ENCODE measurements at places on chromosomes 7 and 10.
A peak's percentile ranks its signal among the peaks of the same experiment; 100 is the strongest.

GRCh38 chr7:121366852-121367431 lies 29.2 kb downstream of the FAM3C start:
- peak; percentile 41 for DNase-seq

- no peak for DNase-seq
Observed at GRCh38 chr10:87761892-87762291, 56.1 kb downstream of the ATAD1 start.

- no peak for DNase-seq
Observed at GRCh38 chr7:760006-760405, 32.9 kb upstream of the PRKAR1B start.

DNA sequence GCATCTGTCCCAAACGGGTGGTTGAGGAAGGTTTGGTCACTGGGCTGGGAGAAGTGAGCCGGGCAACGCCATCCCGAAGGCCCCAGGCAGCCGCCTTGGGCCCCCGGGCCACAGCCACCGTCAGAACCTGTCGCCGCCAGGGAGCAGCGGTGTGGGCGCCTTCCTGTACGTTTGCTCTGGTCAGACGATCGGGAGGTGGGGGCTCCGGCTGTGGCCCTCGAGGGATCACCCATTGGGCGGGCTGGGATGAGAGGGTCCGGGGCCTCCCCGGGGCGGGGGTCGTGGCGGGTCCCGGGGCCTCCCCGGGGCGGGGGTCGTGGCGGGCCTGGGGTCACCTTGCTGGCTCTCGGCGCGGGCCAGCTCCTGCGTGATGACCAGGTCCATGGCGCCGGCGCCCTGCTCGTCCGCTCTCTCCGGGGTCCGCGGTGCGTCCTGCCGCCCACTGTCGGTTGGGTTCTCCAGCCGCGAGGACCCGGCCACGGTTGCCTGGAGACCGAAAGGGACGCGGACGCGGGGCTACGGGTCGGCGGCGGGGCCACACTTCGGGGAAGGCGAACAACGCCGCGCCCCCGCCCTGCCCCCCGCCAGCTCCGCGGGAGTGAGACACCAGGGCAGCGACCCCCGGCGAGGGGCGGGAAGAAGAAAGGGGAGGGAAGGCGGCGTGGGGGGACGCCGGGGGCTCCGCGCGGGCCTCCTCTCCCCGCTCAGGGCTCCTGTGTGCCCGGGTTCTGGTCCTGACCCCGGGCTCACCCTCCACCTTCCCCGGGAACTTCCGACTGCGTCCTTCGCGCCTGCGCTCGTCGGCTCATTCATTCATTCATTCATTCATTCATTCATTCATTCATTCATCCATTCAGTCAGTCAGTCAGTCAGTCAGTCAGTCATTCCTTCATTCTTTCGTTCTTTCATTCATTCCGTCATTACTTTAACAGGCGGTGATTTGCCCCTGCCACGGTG lies at the start of gene CFAP46:
CFAP46 (minus strand) TSS at position 470 of the 957 bp plus-strand sequence; CDS start at position 384, 86 bp downstream.
- peak; percentile 21 for DNase-seq

GRCh38 chr10:79926037-79926436 lies 22.9 kb downstream of the SFTPD start:
- no peak for DNase-seq

DNA sequence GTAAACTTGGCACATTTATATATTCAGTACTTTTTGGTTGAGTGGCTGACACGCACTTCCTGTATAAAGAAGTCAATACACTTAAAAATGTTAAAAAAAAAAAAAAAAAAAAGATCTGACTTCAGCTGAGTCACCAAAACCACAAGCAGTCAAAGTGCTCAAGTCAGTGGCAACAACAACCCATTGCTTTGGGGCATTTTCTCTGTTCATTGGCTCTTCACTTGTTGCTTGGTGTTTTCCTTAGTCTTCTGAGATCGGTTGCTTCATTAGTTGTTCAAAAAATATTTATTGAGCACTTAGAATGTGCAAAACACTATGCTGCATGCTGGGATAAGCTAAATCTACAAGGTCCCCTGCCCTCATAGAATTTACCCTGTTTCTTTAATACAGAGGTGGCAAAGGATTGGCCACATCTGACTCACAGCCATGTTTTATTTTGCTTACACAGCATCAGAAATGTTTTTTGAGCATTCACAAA lies 63.7 kb downstream of the ZNRF2 start:
- no peak for DNase-seq

DNA sequence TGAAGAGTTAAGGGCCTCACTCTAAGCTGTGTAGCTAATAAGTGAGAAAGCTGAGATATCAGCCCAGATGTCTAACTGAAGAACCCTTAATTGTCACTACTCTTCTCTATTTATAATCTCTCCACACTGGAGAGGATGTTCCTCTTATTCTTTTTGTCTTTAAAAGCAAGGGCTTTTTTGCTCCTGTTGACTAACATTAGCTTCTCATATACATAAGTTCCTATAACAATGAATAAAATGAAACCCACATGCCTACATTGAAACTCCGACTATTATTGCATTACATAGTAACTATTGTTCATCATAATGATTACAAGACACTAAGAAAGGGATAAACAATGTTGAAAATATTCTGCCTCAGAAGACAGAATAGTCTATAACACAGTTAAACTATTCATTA lies 67.1 kb downstream of the GNAT3 start:
- no peak for DNase-seq

DNA sequence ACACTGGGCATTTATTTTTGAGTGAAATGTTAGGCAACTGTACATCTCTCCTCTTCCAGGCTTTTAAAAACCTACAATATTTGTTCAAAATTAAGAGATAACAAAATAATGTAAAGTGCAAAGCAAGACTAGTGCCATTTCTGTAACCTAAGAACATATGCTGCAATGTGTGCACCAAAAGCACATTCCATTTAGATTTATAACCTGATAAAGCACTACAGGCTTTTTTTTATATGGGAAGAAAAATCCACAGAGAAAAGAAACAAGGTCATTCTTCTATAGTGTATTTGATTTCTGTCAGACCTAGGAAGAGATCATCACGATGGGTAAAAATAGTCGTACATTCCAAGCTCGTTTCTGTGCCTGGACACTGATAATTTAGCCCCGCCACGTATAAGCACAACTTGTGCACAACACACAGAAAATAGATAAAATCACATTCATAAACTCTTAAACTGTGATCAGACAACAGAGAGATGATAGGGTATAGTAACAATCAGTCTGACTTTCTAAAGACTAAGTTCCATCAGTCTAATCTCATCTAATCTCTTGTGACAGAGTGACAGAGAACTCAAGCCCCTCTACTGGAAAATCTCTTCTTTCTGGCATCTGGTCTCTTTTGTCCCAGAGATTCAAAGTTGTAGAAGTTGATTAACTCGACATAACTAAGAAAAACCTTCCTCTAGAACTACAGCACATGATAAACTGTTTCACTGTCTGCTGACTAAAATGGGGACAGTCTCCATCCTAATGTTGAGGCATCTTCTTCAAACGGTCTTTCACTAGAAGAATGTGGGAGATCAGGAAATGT lies 6.7 kb downstream of the LAMB1 start:
- peak; percentile 12 for DNase-seq

- DNase-seq: no peak
Observed at GRCh38 chr10:126654579-126654978, 15.9 kb downstream of the C10orf90 start.

DNA sequence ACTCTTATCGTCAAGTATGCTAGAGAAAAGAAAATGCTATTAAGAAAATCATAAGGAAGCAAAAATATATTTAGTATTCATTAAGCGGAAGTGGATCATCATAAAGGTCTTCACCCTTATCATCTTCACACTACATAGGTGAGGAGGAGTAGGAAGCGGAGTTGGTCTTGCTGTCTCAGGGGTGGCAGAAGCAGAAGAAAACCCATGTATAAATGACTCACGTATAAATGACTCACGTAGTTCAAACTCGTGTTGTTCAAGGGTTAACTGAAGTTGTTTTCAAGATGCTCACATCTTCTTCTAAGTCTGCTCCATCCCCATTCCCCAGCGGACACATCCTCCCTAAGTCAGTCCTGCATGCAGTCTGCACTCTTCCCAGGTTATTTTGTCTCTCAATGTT lies 72.4 kb downstream of the SFMBT2 start:
- no peak for DNase-seq

- peak; percentile 14 for DNase-seq
Observed at GRCh38 chr10:65341323-65341925, 1584.4 kb upstream of the LRRTM3 start.

- DNase-seq: peak; percentile 84
Observed at GRCh38 chr7:33932832-33933468, 27.6 kb downstream of the BMPER start.

DNA sequence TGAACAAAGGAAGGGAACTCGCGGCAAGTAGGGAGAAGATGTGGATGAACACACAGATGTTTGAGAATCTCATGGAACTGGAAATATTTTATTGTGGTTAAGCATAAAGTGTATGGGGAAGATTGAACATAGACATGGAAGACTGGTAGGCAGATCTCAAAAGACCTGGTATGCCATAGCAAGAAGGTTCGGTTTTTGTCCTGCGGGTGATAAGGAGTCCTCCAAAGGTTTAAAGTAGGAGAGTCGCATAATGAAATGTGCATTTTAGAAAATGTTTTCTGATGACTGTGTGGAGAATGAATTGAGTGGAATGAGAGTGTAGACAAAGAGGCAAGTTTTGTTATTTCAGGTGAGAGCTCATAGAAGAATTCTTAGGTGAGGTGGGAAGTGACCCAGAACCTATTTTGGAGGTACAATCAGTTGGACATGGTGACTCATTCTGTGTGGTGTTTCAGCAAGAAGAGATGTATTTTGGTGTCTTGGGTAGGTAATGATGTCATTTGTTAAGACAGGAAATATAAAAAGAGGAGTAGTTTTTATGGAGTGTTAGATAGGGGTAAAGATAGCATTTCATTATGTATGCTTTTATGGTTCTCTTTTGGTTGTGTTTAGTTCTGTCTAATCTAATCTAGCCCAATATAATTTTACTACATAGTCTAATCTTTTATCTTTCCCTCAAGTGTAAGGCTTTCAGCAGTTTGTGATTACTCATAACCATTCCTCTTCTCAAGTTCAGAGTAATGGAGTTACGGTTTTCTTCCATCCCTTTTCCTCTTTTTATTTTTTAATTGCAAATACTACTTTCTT lies 239.2 kb downstream of the EXOC4 start:
- no peak for DNase-seq

DNA sequence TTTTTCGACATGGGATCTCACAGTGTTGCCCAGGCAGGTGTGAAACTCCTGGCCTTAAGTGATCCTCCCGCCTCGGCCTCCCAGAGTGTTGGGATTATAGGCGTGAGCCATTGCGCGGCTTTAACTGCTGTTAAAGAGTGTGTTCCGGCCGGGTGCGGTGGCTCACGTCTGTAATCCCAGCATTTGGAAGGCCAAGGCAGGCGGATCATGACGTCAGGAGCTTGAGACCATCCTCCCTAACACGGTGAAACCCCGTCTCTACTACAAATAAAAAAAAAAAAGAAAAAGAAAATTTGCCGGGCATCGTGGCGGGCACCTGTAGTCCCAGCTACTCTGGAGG lies 1.1 kb downstream of the RABGEF1 start:
- DNase-seq: no peak

DNA sequence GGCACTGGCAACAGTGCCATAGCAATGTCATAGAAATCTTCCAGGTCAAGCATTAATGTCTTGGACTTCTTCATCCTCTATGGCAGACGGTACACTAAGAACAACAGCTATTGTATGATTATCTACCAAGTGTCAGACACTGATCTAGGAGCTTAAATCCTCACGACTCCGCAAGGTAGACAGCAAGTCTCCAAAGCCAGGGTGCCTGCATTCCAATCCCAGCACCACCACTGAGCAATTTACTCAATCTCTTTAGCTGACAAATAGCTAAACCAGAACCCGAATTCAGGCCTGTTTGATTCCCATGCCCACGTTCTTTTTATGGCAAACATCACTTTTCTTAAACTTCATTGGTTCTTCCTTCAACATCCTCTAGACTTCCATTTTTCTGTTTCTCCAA lies 31.8 kb downstream of the DNMBP start:
- no peak for DNase-seq

DNA sequence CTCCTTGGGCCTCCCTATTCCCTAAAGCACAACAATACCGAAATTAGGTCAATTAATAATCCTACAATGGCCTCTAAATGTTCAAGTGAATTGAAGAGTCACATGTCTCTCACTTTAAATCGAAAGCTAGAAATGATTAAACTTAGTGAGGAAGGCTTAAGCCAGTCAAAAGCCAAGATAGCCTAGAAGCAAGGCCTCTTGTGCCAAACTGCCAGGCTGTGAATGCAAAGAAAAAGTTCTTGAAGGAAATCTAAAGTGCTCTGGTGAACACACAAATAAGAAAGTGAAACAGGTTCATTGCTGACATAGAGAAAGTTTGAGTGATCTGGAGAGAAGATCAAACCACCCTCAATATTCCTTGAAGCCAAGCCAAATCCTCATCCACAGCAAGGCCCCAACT lies 57.2 kb downstream of the SLC29A4 start:
- no peak for DNase-seq

- no peak for DNase-seq
Observed at GRCh38 chr7:140697447-140698143, 1.1 kb downstream of the NDUFB2 start.

- no peak for DNase-seq
Observed at GRCh38 chr7:148962440-148962822, 65.9 kb downstream of the PDIA4 start.

DNA sequence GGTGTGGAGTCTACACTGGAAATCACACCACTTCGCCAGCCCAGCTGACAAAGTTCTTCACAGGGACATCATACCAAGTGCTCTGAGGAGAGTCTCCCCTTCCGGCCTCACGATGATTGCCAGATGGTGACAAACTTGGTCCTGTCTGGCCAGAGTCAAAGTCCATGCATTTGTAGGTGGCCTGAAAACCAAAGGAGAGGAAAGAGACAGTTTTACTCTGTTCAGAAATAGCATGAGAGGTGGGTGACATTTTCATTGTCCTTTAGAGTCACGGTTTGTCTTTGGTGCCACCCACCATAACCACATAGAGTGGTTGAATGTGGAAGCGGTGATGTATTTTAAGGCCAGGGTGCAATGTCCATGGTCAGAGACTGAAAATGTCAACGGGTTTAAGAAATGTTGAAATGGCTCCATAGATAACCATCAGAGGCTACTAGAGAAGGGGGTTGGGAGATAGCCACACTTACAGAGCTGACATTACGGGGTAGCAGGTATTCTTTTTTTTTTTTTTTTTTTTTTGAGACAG lies 33.0 kb downstream of the BTBD16 start:
- DNase-seq: no peak

DNA sequence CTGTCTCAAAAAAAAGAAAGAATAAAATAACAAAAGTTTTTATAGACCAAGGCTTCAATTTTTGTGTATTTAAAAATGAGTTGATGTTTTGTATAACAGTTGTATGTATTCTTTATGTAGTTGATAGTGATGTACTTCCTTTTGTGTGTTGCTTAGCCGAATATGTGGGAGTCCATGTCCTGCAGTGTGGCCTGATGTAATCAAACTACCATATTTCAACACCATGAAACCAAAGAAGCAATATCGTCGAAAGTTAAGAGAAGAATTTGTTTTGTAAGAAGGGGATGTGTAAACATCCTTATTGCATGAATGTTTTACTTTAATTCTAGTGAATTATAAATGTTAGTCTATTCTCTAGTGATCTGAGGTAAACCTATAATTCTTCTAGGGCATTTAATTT lies 56.6 kb downstream of the MPLKIP start:
- DNase-seq: no peak

- DNase-seq: no peak
Observed at GRCh38 chr10:128463991-128464760, 338.0 kb upstream of the MKI67 start.

GRCh38 chr10:69949770-69950169 lies 102.9 kb upstream of the MACROH2A2 start:
- no peak for DNase-seq

Measured in NCI-H2171 treated with DMSO at 0.1 percent for 48 hours (cell line).